ENCODE measurements at places on chromosomes 4 and X. TPM values are rescaled to one million over a fixed set of nuclear protein-coding genes. Genes with fewer than 3 reads are reported as not detected.

Gene ZNF280C
- 2.0 TPM for total RNA-seq

Gene STATH
- total RNA-seq, result not detected

Gene IDUA
- total RNA-seq, result 9.6 TPM

Gene GAB3
- 1.6 TPM for total RNA-seq

Gene SMIM43
- total RNA-seq, result not detected

Gene RXFP1
- 0.97 TPM for total RNA-seq

Gene AKAP14
- not detected for total RNA-seq

Gene LRPAP1
- 63.4 TPM for total RNA-seq

Gene IL3RA
- total RNA-seq, result 0.64 TPM

GRCh38 chr4:21181716-21182115, 481.5 kb downstream of the PACRGL start:
- DNase-seq, result no peak

GRCh38 chr4:57424232-57424897, 314.2 kb upstream of the IGFBP7 start:
- DNase-seq, result no peak

- no peak for DNase-seq
These were observed 24.3 kb downstream of the ABCG2 start for GRCh38 chr4:88134111-88134510.

DNA sequence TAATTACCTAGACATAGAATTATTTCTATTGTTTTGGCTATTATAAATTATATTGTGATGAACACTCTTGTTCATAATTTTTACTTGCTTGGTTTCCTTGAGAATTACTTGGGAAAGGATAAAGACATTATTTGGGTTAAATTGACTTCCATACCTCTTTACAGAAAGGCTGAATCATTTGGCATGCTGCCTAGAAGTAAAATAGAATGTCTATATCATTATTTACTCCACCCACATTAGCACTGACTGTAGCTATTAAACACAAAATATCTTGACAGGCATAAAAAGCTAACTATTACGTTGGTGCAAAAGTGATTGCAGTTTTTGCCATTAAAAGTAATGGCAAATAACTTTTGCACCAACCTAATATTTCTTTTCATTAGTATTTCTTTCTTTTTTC, 29.7 kb upstream of the ADH6 start:
- no peak for DNase-seq

GRCh38 chr4:121943941-121944340, 7.9 kb downstream of the TRPC3 start:
- no peak for DNase-seq

- no peak for DNase-seq
These were observed 5.8 kb downstream of the TSC22D3 start for GRCh38 chrX:107769581-107770317.

- peak; percentile 91 for DNase-seq
These were observed 6.4 kb upstream of the MAGIX start for GRCh38 chrX:49155900-49156837.

GRCh38 chrX:103357871-103358270, 1.6 kb downstream of the TCEAL9 start:
- DNase-seq, result no peak

DNA sequence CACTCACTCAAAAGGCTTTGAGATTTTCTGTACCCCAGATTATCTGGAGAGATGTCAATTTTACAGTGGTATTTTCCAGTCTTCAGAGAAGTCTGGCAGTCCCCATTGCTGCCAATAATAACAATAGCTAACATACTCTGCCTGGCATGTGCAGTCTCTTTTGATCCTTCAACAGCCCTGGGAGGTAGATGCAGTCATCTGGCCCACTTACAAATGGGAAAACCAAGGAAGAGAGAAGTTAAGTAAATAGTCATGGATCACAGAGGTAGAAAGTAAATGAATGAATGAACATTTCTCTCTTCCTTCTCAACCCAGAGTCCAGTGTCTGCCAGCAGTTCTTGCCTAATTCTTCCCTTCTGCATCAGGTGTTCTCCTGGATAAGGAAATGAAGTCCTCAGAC, 113.0 kb upstream of the EDNRA start:
- no peak for DNase-seq

DNA sequence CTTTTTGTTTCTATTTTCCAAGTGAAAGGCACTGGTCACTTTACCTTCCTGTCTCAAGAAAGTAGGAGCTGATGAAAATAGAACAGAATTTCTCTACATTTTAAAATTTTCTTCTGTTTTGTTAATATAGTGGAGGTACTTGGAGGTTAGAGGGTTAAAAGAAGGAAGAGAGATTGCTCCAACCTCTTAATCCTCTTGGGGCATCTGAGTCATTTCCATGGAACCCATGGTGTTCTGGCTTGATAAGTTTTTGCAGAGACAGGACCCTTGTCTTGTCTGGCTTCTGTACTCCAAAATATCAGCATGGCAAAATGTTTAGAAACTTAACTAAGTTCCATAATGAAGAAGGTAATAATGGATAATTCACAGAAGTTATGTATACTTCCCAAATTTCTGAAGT, 727.2 kb downstream of the C4orf33 start:
- DNase-seq, result no peak

GRCh38 chrX:103918050-103918449, 44.4 kb upstream of the TMSB15B start:
- no peak for DNase-seq

DNA sequence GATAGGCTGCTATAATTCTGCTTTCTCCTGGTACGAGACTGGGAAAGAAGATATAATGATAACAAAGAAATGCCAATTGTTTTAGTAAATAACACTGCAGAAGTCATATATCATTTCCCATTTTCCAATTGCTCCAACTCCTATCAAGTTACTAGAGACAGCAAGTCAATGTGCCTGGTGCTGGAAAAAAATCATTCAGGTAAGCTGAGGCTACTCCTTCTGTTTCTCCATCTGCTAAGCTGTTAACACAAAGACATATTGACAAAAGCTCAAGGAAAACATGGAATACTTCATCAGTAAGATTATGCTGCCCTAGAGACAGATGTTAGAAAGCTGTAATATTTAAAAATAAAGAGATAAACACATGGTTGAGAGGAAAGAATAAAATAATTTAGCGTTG, 10.0 kb downstream of the NAA11 start:
- no peak for DNase-seq

DNA sequence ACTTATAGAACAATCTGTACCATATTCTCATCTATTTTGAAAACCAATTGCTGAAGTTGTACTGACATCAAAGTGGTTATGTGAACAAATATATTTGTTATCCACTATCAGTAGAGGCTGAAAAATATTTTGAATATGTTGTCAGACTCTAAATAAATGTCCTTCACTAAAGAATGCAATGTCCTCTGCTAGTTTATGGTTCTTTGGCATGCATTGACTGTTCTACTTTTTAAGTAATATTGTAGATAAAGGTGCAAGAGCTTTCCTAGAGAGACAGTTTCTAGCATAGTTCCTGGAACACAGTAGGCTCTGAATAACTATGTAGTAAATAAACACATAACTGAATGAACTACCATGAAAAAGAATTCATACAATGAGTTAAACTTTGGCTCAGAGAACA, 18.2 kb upstream of the COX7B2 start:
- DNase-seq, result no peak

DNA sequence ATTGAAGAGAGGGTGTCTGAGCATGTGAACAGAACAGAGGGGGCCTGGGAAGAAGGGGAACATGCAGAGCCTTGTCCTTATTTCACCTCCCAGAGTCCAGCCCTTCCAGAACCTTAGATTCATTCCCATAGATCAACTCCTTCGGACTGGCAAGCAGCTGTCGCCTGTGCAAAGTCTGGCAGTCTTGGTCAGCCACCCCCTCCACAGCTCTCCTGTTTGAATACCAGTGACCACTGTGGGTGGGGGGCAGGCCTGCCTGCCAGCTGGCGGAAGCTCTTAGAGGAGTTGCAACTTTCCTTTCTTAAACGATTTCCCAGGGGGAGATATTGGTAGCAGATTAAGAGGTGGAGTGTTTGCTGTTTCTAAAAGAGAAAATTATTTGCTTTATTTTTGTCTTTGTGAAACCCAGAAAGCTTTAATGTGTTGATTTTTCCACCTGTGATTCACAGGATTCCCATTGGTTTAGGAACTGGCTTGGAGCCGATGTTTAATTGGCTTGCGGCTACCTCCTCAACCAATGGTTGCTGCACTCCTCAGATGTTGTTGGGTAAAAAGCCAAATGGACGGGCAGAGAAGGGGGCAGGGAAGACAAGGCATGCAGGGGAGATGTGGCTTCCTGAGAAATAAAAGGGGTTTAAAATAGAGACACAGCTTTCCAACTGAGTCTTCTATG, 62.2 kb upstream of the PRPS1 start:
- DNase-seq, result no peak

DNA sequence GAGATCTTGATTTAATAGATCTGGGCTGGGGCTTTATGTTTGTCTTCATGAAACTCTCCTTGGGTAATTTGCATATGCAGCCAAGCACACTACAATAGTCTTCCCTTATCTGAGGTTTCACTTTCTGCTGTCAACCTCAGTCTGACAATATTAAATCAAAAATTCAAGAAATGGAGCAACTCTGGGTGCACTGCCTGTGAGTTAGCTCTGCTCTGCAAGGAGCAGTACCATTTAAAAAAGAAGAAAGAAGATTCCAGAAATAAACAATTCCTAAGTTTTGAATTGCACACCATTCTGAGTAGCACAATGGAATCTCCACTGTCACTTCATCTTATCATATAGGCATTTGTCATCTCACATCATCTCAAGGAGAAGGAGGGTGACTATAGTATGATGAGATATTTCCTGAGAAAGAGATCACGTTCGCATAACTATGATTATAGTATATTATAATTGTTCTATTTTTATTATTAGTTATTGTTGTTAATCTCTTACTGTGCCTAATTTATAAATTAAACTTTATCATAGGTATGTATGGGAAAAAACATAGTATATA, 9.4 kb downstream of the FNIP2 start:
- no peak for DNase-seq

DNA sequence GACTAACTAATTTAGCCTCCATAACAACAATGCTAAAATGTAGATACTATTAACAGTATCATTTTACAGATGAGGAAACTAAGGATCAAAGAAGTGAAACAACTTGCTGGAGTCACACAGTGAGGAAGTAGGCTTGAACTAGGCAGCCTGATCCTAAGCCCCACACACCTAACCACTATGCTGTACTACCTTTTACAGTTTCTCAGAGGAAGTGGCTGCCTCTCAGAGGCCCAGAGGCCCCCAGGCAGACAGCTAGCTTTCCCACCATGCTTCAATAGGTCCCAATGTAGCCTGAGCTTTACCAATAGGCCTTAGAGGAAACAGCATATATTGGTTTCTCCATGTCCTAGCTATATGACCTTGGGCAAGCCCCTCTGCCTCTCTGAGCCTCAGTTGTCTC, 69.4 kb upstream of the PJA1 start:
- DNase-seq, result no peak

DNA sequence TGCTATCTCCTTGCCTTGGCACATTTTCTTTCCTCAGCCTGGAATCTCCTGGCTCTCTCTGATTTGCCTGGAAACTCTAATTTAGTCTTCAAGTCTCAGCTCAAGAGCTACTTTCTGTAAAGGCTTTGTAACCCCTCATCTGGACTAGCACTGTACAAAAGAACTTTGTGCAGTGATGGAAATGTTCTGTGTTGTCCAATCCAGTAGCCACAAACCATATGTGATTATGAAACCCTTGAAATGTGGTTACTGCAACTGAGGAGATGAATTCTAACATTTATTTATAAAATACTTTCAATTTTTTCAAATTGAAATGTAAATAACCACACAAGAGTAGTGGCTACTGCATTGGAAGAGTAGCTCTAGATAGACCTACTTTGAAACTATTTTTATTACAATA, 66.6 kb upstream of the HS3ST1 start:
- no peak for DNase-seq

DNA sequence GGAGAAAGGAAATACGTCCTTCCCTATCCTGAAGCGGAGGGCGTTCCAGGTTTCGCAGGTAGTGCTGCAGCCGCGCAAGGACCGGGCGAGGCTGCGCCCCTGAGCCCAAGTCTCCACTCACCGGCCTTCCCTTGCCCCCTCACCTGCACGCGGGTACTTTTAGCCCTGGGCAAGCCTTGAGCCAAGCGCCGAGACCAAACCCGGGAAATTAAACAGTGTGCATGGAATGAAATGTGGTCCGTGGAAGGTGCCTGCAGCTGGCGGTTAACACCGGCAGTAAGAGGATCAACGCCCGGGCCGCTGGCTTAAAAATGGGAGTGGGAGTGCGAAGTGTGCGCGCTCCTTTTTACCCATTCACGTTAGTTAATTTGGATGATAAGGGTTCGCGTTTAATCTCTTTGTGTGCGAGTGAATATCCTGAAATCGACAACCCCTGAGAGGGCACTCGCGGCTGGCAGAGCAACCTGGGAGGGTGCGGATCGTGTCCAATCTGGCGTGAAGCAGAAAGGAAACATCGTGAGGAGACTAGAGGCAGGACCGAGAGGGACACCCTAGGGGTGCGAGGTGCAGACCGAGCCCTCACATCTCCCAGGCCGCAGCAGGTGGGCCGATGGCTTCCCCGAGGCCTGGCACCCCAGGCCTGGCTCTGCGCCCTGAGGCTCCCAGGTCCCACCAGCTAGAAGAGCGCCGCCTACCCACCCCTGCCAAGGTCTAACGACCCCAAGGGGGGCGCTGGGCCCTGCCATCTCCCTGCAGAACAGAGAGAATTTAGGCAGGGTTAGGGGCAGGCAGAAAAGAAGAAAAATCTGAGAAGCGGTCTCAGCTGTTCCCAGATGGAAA, 2.0 kb upstream of the HELT start:
- no peak for DNase-seq

DNA sequence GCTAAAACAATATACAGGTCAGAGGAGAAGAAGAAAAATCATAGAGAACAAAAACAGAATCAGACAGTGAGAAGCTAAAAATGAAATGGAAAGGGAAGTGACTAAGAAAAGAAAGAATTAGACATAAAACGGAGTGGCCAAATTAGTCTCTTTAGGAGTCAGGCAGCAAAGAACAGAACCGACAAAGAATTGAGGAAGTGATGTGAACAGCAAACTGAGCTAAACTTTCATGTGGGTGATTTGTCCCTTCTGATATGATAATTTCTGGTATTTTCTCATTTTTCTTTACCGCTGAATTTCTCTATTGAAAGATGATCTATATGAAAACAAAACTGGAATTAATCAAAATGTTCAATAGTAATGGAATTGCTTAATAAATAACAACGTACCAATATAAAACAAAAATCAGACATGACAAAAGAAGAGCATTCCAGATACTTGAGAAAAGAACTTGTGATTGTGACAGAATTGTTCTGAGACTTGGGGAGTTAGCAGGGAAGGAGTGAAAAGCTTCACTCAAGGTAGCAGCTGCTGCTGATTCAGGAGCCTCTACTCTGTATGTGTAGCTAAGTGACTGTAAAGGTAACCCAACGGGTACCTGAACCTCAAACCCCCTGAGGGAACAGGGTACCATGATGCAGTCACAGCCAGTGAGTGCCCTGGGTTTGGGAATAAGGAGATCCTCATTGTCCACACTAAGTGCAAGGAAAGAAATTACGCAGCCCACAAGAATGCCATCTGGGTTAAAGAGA, 8.8 kb downstream of the TAPT1 start:
- no peak for DNase-seq

All from right lobe of liver (tissue), 6 donors.